ENCODE measurements at places on chromosomes 5 and 9.

GRCh38 chr5:148615644-148616275 is 38.6 kb downstream of the HTR4 start:
- no peak for DNase-seq

- DNase-seq: no peak
Observed at GRCh38 chr9:21506626-21507482, 24.7 kb upstream of the IFNE start.

DNA sequence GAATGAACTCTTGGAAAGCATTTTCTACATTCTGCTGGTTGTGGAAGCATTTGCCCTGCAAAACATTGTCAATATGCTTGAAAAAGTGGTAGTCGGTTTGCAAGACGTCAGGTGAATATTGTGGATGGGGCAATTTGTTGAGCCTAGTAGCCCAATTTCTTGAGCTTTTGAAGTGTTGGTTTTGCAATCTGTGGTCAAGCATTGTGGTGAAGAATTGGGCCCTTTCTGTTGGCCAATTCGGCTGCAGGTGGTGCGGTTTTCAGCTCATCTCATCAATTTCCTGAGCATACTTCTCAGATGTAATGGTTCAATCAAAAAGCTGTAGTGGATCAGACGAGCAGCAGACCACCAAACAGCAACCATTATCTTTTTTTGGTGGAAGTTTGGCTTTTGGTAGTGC is 426.8 kb upstream of the CDH9 start:
- no peak for DNase-seq

DNA sequence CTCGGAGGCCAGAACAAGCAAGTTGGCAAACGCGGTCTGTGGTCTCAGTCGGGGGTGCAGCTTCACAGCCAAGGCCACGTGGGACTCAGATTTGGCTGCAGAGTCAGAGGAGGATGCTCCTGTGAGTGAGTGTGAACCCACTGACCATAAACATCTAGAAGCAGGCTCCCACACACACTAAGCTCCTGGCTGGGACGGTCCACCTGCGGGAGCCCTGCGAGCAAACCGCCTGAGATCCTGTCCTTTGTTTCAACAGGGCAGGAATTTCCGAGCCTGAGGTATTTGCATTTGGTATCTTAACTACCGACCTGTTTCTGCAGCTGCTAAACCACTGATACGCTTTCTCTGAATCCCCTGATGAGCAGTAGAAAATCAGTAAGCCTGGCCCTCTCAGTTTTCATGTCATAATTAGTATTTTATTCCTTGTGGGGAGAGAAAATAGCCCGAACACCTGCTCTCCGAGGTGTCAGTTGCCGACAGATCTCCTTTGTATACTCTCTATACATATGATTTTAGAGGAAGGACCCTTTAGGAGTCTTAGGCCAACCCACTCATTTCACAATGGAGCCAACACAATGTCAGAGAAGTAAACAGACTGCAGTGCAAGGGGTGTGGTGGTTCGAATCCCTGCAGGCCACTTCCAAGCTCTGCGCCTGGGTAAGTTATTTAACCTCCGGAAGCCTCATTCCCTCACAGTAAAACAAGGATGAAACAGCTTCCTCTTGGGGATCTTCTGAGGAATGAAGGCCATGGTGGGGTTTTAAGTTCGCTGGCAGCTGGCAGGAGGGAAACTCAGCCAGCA is 40.9 kb upstream of the PWWP2A start:
- peak; percentile 21 for DNase-seq

DNA sequence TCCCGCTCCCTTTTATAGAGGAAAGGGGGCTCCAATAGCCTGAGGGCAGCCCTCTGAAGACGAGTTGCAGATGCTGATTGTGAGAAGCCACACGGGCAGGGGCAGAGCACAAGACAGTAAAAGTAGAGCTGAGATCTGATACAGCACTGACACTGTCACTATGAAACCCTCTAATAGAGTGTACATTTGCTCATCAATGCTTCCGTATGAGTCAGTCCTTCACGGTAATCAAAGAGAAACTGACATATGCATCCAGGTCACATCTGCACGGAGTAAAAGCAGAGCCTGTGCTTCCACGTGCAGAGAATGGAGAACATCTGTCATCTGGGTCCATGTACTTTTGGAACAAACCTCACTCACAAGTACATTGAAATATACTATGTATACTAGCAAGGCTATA is 60.6 kb upstream of the TMEM215 start:
- no peak for DNase-seq

GRCh38 chr5:61044545-61044944 is 99.5 kb downstream of the NDUFAF2 start:
- no peak for DNase-seq

DNA sequence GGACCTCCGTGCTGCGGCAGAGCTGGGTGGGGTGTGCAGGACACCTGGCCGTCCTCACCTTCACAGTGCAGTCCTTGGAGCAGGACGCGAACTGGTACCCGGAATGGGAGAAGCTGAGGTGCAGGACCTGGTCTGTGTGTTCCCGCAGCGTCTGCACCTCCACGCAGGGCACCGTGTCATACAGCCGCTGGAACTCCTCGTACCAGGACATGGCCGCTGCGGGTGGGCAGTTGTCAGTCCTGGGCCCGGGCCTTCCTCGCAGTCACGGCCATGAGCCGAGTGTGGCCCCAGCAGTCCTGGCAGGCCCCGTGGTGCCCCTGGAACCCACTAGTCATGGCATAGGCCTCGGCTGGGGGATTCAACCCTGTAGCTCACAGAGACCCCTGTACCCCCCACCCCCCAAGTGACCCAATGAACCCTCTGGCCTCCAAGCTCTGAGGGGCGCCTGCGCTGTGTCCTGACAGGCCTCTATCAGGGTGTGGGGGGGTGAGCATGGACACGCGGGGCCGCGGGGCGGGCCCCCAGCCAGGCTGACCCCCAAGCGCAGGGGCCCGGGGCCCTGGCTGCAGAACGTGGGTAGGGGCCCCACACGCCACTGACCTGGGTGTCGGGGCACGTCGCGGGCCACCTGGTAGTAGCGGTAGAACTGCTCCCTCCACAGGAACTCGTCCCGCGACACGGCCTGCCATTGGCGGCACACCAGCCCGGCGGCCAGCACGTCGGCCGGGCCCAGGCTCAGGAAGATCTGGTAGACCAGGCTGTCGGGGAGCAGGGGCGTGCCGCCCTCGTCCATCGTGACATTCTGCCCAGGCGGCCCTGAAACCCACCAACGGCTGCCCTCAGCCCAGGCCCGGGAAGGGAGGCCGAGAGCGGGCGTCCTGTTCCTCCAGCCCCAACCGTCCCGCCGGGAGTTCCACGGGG is 987 bp downstream of the FBXW5 start:
- peak; percentile 59 for DNase-seq

DNA sequence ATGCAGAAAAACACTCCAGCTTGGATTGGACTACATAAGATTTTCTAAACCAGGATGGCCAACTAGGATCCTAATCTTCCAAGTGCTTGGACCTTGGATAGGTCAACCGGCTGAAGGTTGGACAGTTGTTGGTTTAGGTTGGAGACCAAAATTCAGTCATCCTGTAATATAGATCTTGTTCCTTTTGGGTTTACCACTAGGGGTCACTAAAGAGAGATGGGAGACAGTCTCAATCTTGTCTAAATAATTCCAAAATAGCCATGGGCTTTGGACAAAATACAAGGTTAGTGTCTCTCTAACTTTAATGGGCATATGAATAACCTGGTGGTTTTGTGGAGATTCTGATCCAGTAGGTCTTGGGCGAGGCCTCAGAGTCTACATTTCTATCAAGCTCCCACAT is 148.7 kb upstream of the ERCC6L2 start:
- DNase-seq: no peak

GRCh38 chr9:108812396-108813025 is 43.3 kb downstream of the ACTL7B start:
- no peak for DNase-seq
